ENCODE measurements at places on chromosomes 7 and 10. TPM values are rescaled to one million over a fixed set of nuclear protein-coding genes. Genes with fewer than 3 reads are reported as not detected.

- DNase-seq: no peak
Observed at GRCh38 chr10:92729886-92730285, 40.1 kb downstream of the HHEX start.

- no peak for DNase-seq
Observed at GRCh38 chr10:93417266-93417665, 64.9 kb downstream of the MYOF start.

DNA sequence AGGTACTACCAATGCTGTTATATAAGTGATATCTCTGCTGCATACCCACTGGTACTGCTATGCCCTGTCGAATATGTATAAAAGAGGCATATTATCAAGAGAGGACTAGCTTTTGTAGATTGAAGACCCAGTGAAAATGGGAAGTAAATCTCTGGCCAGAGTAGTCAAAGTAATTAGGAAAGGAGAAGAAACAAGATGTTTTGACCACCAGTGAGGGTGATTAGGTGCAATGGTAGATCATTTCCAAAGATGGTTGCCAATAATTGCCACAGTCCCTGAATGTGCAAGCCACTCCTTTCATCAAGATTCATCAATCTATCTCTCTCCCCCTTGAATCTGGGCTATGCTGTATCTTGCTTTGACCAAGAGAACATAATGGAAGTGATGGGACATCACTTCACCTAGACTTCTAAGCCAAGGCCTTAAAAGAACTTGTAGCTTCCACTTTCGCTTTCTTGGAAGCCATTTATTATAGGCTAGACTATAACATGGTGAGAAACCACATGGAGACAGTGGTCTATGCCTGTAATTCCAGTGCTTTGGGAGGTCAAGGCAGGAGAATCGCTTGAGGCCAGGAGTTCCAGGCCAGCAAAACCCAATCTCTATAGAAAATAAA, 52.6 kb upstream of the ST8SIA6 start:
- DNase-seq: no peak

GRCh38 chr10:98038288-98038687, 7.9 kb upstream of the CRTAC1 start:
- DNase-seq: no peak

DNA sequence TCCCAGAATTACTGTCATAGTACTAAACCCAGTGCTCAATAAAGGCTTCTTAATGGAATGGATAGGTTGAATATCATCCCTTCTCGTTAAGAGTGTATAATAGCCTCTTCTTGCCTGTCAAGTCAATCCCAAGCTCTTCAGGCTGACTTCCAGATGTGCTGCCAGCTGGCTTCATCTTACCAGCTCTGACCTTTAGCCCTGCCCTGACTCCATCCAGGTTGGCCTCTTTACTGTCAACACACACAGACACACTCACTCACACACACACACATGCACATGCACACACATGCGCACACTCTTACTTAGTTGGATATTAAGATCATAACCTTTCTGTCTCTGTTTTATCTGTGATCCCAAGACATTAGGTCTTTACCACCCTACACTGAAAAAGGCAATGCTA, 49.1 kb downstream of the ASB4 start:
- DNase-seq: no peak

- no peak for DNase-seq
Observed at GRCh38 chr10:27723436-27723835, 22.2 kb downstream of the MKX start.

DNA sequence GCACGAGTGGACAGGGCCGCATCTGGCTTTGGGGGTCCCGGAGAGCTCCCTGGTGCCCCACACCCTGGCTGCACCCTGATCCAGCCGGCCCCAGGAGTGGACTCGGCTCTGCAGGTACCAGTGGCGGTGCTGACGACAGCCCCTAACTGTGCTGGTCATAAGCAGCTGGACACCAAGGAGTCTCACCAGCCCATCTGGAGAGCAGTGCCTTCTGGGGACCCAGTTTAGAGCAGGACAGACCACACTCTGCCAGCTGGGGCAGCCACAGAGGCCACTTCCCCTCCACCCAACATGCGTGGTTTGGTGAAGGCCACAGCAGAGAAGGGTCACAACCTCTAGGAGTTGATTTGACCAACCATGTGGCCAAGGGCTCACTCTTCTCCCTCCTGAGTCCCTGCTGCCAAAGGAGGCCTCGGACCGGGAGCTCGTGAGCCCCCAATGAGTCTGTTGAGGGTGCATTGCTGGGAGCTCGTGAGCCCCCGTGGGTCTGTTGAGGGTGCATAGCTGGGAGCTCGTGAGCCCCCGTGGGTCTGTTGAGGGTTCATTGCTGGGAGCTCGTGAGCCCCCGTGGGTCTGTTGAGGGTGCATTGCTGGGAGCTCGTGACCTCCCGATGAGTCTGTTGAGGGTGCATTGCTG, 16.0 kb upstream of the INPP5A start:
- DNase-seq: no peak

GRCh38 chr7:152752200-152752912, 7.2 kb upstream of the ACTR3B start:
- DNase-seq: no peak

Gene UFSP1
- 1.5 TPM for total RNA-seq

Gene SFTPA2
- not detected for total RNA-seq

Gene CALML5
- total RNA-seq: not detected

Measured in activated CD4-positive, alpha-beta memory T cell treated with anti-CD3 and anti-CD28 coated beads for 36 hours (primary cell).